ENCODE measurements at places on chromosomes 5 and 9. TPM values are rescaled to one million over a fixed set of nuclear protein-coding genes. Genes with fewer than 3 reads are reported as not detected.

Gene FBLL1
- 0.56 TPM for total RNA-seq

Gene CSF2
- not detected for total RNA-seq

Gene DEPDC1B
- total RNA-seq, result 4.9 TPM

Gene GALNT10
- total RNA-seq, result 35.0 TPM

Gene GABBR2
- total RNA-seq, result 0.13 TPM

Gene MCIDAS
- total RNA-seq, result not detected

Gene ARID3C
- 0.31 TPM for total RNA-seq

Gene CAMSAP1
- 17.3 TPM for total RNA-seq

Gene SOX30
- not detected for total RNA-seq

Gene PROB1
- 0.40 TPM for total RNA-seq

Gene IL4
- total RNA-seq, result not detected

Gene ADRA1B
- total RNA-seq, result 0.25 TPM

Gene SLCO6A1
- total RNA-seq, result not detected

Gene SLC25A25
- 33.6 TPM for total RNA-seq

Gene IFNB1
- not detected for total RNA-seq

Gene CARD6
- 20.9 TPM for total RNA-seq

Gene CERT1
- total RNA-seq, result 32.1 TPM

Gene GPR150
- total RNA-seq, result 0.13 TPM

Gene CCDC192
- not detected for total RNA-seq

Gene MYMK
- not detected for total RNA-seq

Gene NDST1
- 23.3 TPM for total RNA-seq

Gene ALDH1A1
- 46.2 TPM for total RNA-seq

Gene CTSV
- total RNA-seq, result 0.26 TPM

Gene CMYA5
- 0.26 TPM for total RNA-seq

Gene NMUR2
- not detected for total RNA-seq

Gene CD14
- total RNA-seq, result 1.6 TPM

Gene PLEKHG4B
- not detected for total RNA-seq

Gene ZDHHC11B
- total RNA-seq, result 0.26 TPM

Gene NIPAL4
- not detected for total RNA-seq

Gene TMEM167A
- 76.2 TPM for total RNA-seq

Gene TOR1A
- 27.1 TPM for total RNA-seq

Gene SLC6A7
- not detected for total RNA-seq

Gene CYSTM1
- total RNA-seq, result 36.6 TPM

Gene ZNF608
- total RNA-seq, result 7.7 TPM

Measured in aortic smooth muscle cell (primary cell).